GM23338 (cell line): ENCODE measurements at places on chromosomes 4 and X.

DNA sequence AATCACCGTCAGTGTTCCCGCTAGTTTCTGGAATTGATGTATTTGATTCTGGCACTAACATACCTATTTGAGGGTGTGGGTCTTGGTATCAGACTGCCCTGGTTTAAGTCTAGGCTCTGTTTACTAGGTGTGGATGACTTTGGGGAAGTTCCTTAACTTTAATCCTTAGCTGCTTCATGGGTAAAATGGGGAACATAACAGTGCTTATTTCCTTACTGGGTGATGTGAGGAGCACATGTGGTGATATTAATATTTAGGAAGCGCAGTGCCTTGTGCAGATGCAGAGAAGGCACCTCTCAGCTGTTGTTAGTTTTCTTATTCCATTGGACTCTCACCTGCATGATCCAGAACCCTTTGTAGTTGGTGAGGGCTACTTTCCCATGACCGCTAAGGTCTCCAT is 17.1 kb downstream of the RNF4 start:
- DNase-seq, result no peak

DNA sequence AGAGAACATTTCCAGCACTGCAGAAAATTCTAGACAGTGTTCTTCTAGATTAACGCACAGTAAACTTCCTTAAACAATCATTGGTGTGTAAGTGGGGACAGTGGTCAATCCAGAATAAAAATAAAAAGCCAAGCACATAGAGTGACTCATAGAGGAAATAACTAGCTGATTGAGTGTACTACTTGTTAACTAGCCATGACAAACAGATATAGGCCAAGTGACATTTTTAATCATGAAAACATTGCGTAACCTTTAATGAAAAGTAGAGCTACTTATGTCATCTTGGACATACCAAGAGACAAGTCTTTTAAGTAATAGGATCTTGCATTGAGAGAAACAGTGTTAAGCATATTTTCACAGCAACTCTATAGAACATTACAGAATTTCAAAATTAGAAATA is 233.9 kb upstream of the MAB21L2 start:
- no peak for DNase-seq

- DNase-seq, result no peak
These were observed 12.8 kb upstream of the IQSEC2 start for GRCh38 chrX:53294024-53294648.

DNA sequence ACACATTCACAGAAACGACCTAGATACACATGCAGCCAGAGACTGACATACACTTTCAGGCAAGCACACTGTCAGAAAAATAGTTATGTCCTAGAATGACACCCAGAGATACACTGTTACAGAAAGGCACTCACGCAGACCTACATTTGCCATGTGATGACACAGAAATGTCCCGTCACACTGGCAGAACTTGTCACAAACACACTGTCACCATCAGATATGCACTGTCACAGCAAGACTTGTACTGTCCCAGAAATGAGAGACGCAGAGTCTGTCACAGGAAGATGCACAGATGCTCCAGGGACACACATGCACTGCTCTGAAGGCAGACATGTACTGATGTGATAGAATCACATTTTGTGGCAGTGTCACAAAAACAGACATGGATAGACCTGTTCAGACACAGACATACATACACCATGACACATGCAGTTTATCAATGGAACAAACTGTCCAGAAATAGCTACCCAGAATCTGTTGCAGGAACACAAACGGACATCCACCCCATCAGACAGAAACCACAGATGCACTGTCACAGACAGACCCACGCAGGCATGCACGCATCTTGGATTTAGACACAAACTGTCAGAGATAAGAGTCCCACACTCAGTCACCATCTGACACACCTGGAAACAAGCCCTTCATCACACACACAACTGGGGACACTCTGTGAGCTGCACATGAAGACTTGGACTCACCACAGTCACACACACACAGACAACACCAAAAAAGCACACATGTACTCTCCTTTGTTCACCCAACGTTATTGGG is 1.3 kb upstream of the PIM2 start:
- no peak for DNase-seq

DNA sequence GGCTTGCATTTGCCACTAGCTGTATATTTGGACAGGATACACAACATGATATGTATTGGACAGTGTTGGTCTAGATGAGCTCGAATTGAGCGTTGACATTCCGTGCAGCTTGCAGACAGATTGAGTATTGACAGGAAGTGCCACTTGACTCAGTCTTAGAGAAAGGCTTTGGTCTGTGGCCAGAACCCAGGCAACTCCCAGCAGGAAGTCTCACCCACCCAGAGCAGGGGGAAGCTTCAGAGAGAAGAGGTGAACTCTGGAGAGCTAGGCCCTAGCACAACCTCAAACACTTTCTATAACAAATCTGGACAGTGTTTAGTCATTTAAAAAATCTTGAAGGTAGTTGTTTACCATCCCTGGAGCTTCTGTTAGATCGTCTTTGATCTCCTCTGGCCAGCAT is 280.5 kb downstream of the FBXW7 start:
- DNase-seq, result no peak

GRCh38 chr4:86132468-86132867 is 227.4 kb downstream of the MAPK10 start:
- DNase-seq, result no peak

DNA sequence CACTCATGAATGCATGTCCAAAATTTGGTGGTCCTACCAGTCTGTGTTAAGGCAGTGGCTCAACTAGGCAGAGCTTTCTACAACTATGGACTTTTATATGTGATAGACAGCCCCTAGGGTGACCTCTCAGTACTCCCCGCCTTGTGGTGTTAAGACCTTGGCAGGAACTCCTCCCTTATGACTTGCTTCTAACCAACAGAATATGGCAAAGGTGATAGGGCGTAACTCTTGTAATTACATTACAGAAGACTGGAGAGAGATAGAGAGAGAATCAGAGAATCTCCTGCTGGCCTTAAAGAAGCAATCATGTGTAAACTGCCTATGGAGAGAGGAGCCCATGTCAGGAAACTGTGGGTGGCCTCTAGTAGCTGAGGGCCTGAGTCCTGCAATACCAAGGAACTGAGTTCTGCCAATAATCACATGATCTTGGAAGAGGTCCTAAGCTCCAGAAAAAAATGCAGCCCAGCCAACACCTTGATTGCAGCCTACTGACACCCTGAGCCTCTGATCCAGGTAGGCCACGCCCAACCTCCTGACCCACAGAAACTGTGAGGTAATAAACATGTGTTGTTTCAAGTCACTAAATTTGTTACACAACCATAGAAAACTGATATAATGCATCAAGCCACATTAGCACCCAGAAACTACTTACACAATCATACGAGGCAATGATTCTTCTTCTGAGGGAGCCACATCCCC is 68.9 kb downstream of the INPP4B start:
- DNase-seq, result no peak

- no peak for DNase-seq
These were observed 22.8 kb downstream of the DTHD1 start for GRCh38 chr4:36304138-36304681.

DNA sequence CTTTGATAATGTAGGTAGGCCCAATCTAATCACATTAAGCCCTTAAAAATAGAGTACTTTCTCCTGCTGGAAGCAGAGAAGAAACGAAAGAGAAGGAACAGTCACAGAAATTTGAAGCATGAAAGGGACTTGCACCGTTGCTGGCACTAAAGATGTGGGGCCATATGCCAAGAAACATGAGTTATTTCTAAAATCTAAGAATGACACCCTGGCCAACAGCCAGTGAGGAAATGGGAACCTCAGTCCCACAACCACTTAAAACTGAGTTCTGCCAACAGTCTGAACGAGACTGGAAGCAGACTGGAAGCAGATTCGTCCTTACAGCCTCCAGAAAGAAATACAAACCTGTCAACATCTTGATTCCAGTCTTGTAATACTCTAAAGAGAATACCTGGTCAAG is 70.1 kb downstream of the CENPC start:
- no peak for DNase-seq

DNA sequence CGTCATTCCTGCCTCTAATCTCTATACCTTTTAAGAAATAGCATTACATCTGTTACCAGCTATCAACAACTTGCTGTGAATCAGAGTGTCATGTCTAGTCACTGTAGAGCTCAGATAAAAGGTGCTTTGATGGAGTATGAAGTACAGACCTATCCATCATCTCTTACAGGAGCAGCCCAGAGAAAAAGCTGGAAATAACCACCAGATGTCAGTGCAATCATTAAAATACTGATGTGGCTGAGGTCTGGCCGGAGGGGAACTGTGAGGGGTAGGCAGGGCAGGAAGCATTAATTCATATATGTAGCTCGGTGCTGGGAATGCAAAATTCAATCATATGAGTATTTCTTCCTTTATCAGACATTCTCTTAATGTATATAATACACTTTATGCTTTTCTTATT is 100.6 kb downstream of the AKAP4 start:
- DNase-seq, result peak; percentile 51

- no peak for DNase-seq
These were observed 448.9 kb upstream of the PABPC4L start for GRCh38 chr4:134650461-134650860.

- DNase-seq, result no peak
These were observed 45.0 kb downstream of the CPLX1 start for GRCh38 chr4:780716-781492.

DNA sequence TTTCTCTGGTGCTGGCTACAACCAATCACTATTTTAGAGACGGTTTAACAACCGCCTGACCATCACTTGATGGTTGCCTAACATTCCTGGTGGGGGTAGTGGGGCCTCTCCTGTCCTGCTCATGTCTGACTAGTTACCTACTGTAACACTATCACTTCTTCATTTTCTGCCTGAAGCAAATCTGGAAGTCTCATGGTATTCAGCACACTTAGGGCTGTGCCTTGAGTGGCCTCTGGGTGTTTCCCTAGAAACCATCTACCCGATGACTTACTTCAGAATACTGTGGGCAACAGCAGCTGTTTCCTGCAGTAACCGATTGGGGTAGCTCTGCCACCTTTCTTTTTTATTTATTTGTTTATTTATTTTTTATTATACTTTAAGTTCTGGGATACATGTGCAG is 880.1 kb upstream of the INTU start:
- DNase-seq, result no peak

- DNase-seq, result no peak
These were observed 48.0 kb upstream of the MAP3K15 start for GRCh38 chrX:19563327-19563726.

DNA sequence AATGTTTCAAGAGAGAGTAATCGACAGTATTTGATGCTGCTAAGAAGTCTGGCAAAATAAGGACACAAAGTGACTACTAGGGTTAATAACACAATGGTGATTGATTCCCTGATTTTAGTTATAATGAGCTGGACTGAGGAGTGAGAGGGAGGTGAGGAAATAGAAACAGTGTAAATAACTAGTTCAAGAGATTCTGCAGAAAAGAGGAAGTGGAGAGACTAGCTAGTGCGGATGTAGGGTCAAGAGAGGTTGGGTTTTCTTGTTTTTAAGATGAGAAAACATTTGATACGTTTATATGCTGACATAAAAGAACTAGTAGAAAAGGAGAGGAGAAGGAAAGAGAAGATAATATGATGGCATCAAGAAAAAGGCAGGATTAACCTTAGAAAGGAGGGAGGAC is 12.2 kb upstream of the TRPC5 start:
- no peak for DNase-seq

- no peak for DNase-seq
These were observed 15.4 kb downstream of the TMPRSS11E start for GRCh38 chr4:68462691-68463090.

DNA sequence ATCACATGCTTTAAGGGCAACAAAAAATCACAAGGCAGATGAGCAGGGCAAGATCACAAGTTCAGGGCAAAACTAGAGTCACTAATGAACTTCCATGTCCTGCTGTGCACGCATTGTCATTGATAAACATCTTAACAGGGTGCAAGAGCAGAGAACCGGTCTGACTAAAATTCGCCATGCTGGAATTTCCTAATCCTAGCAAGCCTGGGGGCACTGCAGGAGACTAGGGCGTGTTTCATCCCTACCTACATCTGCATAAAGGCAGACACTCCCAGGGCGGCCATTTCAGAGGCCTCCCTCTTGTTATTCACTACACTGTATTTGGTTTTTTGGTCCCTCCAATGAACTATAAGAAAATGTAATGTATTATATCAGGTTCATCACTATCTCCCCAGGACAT is 203.6 kb downstream of the ARHGEF9 start:
- DNase-seq, result peak; percentile 83

GRCh38 chrX:137366018-137366633 is 199.8 kb upstream of the ZIC3 start:
- no peak for DNase-seq

DNA sequence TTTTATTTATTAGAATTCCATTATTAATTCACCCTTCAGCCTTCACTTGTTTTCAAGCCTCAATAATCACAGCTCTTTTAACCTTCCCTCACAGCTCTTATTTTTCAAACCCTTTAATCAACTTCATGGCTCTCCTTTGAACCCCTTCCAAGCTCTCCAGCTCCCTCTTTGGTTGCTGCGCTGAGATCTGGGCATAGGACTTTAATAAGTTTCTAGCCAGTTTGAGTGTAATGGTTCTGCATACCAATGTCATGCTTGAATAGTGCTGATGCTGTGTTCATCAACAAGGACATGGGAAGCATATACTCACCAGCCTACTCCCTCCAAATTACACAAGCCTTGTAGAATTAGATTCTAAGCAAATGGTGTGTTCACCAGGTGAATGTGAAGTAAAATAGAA is 3.5 kb upstream of the RNF212 start:
- no peak for DNase-seq

DNA sequence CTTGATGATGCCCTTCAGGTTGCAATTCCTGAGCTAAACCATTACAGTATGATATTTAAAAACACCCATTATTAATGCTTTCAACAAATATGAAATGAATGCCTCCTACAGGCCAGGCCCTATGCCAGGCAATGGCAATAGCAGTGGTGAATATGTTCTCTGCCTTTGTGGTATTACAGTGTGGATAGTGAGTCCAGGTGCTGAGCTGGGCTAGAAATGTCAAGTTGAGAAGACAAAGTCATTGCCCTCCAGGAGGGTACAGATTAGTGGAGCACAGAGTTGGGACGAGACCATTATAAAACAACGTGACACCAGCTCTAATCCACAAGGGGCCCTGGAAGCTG is 81.9 kb downstream of the RBM47 start:
- no peak for DNase-seq

- DNase-seq, result no peak
These were observed 4.7 kb downstream of the USP51 start for GRCh38 chrX:55484948-55485347.

DNA sequence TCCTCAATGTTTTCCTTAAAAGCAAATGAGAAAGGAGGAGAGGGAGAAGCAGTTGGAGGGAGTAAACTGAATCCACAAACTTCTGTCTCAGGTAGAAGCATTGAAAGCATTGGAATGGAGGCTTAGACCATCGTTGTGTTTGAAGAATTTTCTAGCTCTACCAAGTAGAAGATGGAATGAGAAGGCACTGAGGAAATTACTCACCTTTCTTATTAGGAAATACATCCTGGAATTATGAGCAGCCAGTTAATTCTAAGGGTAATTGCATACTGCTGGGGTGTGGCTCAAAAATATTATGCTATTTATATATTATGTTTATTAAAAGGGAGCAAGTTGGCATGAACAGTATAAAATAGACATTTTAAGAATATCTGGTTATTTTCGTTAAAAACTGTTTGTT is 12.9 kb downstream of the PGM2 start:
- no peak for DNase-seq

GRCh38 chrX:24133312-24133711 is 16.2 kb upstream of the ZFX start:
- DNase-seq, result no peak

- DNase-seq, result peak; percentile 44
These were observed 314.9 kb upstream of the DIPK2B start for GRCh38 chrX:45515262-45516215.
